Stimulated activated CD8-positive, alpha-beta memory T cell treated with anti-CD3 and anti-CD28 coated beads, Interleukin-4, amount 100 ng/mL, for 24 hours (primary cell): ENCODE measurements at places on chromosomes 2 and 18.

DNA sequence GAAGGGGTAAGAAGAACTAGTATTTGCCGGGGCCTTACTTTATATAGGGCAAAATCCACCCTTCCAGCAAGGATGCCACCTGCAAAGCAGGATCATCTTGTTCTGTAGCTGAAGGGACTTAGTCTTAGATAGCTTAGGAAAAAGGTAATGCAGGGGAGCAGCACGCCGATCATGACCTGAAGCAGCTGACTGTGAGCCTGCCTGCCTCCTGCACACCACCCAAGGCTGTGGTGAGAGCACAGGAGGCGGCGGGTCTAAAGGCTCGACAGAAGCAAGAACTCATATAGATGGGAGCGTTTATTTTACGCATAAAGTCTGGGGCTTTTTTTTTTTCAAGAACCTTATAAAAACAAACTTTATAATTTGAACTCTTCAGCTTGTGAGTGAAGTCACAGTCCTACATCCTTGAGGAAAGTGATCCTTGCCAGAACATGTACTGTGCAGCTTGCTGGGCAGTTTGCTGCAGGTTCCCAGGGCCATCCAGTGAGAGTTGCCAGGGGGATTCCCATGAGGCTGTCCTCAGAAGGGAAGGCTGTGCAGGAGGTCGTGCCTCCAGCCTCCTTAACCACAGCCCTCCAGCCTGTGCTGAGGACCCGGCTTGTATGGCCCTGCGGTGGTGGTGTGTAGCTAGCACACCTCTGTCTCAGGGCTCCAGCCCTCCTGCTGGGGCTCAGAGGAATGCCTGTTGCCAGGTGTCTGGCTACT, 92.1 kb downstream of the RNF144A start:
- no peak for DNase-seq

- DNase-seq = no peak
Observed at GRCh38 chr2:127589358-127589757, 53.9 kb downstream of the MYO7B start.

DNA sequence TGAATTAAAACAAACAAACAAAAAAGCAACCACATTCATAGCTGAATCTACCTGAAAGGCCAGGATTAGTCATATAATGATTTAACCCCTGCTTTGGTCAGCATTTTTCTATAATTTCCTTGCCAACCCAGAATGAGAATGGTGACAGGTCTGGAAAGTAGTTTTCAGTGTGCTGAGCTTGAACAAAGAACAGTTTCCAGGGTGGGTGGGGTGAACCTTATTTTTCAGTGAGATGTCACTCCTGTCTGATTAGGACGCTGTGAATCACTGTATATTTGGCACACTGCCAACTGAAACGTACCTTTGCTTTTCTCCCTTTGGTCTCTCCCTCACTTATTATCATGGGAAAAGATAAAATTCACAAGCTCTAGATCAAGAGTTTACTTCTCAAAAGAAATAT, 35.0 kb upstream of the DSC1 start:
- DNase-seq = no peak

DNA sequence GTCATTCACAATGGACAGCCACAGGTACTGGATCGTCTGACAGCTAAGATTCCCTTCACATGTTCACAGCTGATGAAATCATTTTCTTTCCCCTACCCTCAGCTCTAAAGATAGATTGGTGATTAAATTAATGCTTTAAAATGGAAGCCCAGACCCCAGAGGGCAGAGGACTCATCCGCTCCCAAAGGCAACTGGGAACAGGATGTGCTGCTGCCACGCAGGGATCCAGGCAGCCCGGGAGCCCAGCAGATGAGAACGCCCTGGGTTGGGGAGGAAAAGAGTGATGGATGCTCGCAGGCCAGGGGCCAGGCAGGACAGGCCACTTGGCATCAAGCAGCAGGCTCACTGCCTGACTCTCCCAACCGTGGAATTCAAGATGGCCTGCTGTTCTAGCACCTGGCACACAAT, 41.3 kb downstream of the HDHD2 start:
- DNase-seq = no peak

DNA sequence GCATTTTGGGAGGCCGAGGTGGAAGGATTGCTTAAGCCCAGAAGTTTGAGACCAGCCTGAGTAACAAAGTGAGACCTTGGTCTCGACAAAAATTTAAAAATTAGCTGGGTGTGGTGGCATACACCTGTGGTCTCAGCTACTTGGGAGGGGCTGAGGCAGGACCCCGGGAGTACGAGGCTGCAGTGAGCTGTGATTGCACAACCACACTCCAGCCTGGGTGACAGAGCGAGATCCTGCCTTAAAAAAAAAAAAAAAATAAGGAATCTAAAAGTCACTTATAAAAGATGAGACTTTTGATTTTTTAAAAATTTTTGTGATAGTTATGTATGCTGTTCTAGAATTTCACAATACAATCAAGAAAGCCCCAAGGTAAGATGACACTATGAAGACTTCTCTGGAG, 33.1 kb downstream of the ID2 start:
- DNase-seq = no peak

DNA sequence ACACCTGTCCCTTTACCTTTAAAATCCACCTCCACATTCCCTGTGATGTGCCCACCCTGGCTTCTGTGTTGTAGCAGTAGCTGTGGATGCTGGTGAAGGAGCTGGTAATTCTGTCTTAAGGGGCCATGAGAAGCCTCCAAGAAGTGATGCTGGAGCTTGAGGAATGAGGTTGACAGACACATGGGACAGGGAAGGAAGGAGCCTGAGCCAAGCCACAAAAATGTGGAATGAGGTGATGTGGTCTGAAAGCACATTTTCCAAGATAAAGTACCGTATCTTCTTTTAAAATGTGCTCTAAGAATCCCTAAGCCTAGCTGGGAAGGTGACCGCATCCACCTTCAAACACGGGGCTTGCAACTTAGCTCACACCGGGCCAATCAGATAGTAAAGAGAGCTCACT, 31.2 kb downstream of the VWA3B start:
- DNase-seq = no peak

- DNase-seq = no peak
Observed at GRCh38 chr2:26504002-26504401, 26.1 kb upstream of the OTOF start.

DNA sequence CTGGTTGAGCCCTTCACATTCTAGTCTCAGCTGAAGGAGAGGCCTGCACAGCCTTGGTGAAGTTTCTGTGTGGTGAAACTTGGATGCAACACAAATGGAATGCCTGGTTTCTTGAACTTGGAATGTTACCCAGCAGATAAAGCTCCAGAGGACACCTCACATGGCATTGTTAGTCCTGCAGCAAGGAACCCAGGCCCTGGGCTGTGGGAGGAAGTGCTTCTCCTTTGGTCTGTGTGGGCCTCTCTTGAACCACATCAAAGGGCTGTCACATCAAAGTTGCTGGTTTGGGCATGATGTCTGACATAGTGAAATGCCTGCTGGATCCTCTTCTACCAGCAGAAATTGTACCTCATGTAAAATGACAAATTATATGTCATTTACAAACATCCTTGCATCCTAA, 198.5 kb downstream of the FHOD3 start:
- no peak for DNase-seq

DNA sequence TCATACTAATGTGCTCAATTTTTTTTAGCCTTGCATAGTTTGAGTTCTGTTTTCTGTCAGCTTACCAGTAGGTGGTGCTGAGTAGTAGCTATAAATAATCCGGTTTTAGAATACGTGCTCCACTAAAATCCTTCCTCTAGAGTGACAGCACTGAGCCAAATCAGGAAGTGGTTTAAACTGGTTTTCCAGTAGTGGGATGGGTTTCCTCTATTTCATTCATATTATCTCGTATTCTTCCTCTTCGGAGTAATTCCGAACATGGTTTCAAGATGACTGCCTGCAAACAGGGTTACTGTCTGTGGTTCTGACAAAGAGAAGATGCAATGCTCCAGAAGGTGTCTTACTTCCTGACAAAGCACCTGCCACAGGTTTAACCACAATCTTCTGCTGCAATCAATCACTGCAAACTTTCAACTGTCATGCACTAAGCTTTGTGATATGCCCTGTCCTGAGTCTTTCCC, 496.9 kb upstream of the VRK2 start:
- no peak for DNase-seq

DNA sequence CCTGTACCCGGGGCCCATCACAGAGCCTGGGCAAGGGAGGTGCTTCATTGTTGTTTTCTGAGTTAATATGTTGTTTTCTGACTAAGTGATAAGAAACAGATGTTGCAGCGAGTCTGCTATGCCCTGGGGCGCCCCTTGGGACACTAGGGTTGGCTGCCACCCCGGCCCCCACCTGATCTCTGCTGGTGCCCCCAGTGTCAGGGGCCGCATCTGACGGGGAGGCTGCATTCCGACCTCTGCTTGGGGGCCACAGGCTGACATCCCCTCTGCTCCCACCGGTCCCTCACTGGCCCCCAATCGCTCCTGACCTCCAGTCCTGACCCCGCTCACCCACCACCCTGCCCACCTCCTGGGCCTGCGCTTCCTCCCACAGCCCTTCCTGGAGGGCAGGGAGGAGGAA, 65.9 kb downstream of the LONRF2 start:
- DNase-seq = no peak

- DNase-seq = no peak
Observed at GRCh38 chr18:49613641-49614151, 51.8 kb downstream of the LIPG start.

GRCh38 chr2:231716666-231717280, 8.4 kb downstream of the PTMA start:
- DNase-seq = no peak

- DNase-seq = no peak
Observed at GRCh38 chr2:33381301-33381858, 95.1 kb upstream of the RASGRP3 start.

GRCh38 chr2:203654826-203655225, 51.6 kb upstream of the CD28 start:
- DNase-seq = no peak

DNA sequence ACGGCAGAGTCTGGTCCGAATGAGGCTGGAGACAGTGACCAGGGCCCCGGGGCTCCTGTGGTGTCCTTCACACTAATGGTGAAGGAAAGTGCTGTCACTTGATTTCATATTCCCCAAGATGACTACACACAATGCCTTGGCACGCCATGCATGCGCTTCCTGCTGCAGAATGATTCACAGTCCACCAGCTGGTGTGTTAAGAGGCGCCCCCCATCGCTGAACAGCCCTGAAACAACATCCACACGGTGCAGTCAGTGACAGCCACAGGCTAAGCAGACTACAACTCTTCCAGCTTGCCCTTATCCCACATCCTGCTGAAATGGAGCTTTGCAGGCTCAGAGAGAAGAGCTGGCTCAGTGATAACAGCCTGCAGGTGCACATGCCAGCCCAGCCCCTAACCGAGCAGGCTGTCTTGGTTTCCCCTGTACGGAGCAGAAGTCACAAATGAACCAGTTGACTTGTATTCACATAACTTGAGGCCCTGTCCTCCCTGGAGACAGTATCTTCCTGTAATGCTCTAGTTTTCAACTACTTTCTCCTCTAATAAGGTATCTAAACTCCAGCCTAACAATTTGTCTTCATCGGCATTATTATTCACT, 24.3 kb upstream of the CDH20 start:
- DNase-seq = no peak

DNA sequence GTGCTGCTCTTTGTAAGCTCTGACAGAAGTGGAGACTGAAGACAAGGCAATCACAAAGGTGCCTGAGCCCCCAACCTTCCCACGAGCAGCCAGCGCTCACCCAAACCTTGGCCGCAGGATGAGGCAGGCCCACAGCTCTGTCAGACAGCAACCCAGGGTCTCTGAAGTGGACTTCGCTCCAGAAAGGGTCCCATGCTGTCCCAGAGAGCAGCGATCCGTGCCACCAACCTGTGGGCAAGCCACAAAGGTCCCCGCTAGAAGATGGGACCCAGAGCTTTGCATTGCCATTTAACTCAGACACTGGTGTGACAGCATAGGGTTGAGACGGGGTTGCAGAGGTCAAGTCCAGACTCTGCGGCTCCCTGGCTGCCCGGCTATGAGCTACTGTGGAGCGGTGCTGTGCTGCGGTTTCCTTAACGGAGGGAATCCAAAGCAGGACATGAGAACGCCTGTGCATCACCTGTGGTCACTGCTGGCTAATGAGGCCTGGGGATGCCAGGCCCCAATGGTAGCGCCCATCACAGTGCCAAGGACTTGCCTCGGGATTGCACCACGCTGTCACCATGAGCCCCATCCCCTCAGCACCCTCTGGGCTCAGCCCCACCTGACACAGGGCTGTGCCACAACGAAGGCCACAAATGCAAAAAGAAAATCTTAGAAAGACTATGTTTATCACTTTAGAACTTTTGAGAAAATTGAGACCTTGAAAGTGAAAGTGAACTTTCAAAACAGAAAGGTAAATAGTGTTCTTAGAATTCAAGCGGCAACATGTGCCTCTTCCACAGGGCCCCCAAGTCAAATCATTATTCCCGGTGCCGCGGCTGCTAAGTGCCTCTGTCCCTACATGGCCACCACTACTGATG, 103.4 kb downstream of the HDAC4 start:
- no peak for DNase-seq

DNA sequence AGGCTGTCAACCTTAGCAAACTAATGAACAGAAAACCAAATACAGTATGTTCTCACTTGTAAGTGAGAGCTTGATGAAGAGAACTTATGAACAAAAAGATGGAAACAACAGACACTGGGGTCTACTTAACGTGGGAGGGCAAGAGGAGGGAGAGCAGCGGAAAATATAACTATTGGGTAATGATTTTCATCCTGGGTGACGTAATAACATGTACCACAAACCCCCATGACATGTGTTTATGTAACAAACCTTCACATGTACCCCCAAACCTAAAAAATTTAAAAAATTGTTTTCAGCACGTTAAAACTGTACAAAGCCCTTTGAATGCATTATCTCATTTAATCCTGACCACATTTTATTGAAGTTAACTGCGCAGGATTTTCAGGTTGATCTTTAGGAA, 64.9 kb upstream of the RBMS1 start:
- no peak for DNase-seq

DNA sequence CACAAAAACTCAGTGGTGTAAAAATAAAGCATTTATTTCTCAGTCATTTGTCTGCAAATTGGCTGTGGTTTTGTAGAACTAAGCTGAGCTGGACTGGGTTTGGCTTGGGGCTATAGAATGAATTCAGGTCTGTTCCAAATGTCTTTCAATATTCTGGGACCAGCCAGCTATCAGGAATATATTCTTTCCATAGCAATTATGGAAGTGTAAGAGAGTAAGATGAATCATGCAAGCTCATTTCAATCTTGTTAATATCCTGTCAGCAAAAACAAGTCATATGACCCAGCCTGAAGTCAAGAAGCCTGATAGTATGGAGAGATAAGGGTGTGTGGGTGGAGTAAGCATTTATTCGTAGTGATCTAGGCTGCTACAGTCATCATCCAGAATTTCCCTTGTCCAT, 481.0 kb upstream of the CDH2 start:
- DNase-seq = no peak
